ENCODE measurements at places on chromosomes 11 and 22.

DNA sequence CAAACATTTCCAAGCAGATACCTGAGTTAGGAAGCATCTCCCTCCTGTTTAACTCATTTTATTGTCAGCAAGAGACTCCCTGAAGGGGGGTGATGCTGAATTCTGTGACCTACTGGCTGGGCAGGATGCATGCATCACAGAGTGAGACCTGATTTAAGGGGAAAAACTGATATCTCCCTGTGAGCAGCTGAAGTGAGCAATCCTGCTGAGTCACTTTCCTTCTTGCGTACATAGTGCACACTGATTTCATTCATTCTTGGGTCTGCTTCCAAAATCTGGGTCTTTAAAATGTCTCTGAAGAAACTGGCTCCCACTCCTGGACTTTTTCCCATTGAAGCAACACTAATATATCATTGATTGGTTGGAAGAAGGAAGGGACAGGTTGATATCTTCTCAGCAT is 23.3 kb downstream of the P4HA3 start:
- no peak for DNase-seq

GRCh38 chr11:63459586-63459985 is 31.4 kb downstream of the PLAAT5 start:
- DNase-seq, result no peak

- DNase-seq, result peak; percentile 56
Measured at GRCh38 chr11:62665599-62666258, 617 bp downstream of the CSKMT start.

GRCh38 chr11:72671152-72672099 is 2.8 kb downstream of the PDE2A start:
- no peak for DNase-seq

GRCh38 chr22:22060200-22061084 is 77.9 kb upstream of the TOP3B start:
- peak; percentile 35 for DNase-seq

- no peak for DNase-seq
Measured at GRCh38 chr11:113517361-113517760, 42.2 kb upstream of the DRD2 start.

DNA sequence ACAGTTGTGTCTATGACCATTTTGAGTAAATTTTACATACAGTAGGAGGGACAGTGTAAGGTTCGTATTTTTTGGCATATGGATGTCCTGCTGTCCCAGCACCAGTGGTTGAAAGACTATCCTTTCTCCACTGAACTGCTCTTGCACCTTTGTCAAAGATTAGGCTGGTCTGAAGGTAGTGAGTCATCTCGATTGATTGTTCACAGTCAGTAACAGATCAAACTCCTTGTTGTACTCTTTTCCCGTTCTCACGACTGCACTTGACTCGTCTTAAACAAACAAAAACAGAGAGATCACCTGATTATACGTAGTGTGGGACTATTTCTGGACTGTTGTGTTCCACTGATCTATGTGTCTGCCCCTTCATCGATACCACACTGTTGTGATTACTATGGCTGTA is 77.1 kb downstream of the DGCR2 start:
- no peak for DNase-seq

DNA sequence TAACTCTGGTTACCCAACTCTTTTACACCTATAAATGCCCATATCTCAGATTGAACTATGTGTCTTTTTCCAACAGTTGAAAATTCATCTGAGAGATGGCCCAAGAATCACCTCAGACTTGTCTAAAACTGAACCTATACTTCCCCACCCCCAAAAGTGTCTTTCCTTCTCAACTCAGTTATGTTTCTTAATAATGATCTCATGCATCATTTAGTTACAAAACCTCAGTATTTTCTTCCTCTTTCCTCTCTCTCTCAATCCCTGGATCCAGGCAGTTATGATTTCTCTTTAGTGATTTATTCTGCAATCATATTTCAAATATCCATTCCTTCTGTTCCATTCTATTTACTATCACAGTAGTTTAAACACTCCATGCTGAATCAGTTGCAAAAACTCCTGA is 32.3 kb upstream of the ADSL start:
- DNase-seq, result no peak

GRCh38 chr11:77250881-77251640 is 50.4 kb downstream of the GDPD4 start:
- no peak for DNase-seq

DNA sequence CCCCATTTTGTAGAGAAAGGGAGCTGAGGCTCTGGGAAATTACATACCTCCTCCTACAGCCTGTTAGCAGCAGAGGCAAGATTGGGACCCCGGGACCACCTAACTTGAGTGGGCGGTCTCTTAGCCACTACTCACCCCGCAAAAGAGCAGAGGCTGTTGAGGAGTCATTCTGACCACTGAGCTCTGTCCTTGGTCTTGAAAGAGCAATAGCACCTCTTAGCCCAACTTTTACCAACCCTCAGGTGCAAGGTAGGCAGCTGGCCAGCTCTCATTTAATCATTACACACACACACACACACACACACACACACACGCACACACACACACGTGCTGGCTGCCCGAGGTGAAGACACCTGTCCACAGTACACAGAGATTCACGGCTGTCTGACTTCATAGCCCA is 115.8 kb upstream of the ASPHD2 start:
- no peak for DNase-seq

DNA sequence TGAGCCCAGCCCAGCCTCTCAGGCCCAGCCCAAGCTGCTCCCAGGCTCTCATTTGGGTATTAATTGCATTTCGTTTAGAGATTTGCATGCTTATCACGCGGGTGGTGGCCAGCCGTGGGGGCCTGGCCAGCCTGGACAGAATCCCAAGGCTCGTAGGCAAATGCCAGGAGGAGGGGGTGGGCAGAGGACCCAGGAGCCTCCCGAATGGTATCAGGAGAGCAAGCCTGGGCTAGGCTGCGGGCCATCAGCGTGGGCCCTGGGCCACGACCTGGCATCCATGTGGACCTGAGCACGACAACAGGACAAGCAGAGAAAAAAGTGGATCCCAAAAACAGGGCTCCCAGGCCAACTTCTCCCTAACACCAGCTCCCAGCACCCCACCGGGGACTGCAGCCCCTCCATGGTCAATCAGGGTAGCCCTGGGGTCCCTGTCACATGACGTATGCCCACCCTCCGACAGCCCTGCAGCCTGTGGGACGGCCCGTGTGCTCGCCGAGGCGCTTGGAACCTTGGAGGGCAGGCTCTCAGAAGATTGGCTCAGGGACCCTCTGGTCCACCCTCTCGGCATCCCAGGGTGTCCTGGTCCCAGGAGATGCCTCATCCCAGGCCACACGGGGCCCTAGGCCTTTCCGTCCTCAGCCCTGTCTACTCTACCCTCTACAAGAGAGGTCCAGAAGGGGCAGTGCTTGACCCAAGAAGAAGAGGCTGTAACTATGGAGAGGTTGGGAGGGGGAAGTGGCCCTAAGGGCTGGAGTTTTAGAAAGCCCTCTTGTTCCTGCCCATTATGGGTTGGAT is 8.8 kb downstream of the ASCL2 start:
- no peak for DNase-seq

DNA sequence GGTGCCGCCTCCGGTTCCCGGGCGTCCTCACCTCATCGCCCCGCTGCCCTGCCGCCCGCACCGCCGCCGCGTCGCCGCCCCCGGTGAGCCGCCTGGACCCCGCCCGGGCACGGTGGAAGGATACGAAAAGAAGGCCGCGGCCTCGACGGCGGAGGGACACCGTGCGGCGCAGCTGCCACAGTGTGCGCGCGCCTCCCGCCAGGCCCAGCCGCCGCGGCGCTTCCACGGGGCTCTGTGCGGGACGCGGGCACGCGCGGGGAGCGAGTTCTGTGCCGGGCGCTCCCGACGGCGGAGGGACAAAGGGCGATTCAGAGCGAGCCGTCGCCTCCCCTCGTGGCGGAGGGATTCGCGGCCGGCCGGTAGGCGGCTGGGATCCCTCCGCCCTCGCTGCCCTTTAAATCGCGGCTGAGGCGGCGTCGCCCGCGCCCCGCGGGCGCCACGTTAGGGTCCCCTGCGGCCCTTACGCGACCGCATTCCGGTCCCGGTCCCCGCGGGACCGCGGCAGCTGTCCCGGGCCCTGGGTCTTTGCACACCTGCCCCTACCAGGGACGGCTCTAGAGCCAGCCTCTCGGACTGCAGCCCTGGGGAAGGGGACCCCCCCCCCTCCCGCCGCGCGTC is 568 bp upstream of the KMT5B start:
- DNase-seq, result peak; percentile 89

- no peak for DNase-seq
Measured at GRCh38 chr11:120261321-120261720, 21.4 kb downstream of the POU2F3 start.
